ENCODE measurements at places on chromosomes 7 and 10.
A peak's percentile ranks its signal among the peaks of the same experiment; 100 is the strongest.

DNA sequence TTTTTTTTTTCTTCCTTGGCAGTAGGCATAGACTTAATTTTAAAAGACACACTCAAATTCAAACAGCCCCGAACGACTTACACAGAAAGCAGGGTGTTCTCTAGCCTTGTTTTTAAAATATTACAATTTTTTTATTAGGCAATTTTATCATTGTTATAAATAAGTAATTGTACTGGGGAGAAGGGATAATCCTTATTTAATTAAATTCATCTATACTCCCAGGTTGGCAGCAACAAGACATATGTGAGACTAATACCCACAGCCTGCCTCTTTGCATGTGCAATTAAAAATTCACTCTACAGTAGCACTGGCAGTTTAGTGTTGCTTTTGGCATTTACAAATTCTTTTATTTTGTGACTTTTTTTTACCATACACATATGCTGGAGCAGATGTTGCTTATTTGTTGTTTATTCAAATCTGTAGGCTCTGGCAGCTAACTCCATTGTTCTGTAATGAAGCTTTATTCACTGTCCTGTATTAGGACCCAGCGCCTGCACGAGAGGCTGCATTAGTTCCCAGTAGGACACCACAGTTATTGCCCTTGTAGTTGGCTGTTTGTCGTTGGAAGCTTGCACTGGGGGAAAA lies 84.9 kb upstream of the PPP1R17 start:
- no peak for DNase-seq

DNA sequence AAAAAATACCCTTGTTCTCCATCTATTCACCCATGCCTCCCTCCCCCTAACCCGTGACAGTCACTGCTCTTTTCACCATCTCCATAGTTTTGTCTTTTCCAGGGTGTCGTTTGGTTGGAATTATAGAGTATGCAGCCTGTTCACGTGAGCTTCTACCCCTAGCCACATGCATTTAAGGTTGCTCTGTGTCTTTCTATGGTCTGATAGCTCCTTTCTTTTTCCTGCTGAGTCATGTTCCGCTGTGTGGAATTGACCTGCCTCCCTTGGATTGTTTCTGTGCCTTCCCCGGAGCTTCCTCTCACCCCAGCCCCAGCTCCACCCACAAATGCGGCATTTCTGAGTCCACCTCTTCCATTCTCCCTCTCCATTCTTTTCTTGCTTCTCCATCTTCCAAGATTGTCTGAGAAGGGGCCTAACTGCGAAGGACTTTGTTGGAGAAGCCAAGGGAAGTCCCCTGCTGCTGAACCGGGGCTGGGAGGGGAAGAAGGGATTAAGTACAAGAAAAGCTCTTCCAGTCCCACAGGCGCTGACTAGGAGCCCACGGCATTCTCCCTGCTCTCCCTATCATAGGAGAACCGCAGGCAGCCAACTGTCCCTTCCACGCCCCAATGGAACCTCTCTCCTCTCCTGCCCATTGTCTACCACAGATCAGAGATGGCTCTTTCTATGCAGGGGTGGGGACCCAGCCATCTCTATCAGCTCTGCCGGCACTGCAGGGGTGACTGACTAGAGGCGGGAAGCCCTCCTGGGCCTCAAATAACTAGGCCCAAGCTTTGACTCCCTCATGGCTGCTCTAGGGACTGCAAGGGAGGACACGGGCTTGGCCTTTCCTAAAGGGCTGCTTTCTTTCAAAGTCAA lies 87.5 kb upstream of the ANLN start:
- DNase-seq = no peak

DNA sequence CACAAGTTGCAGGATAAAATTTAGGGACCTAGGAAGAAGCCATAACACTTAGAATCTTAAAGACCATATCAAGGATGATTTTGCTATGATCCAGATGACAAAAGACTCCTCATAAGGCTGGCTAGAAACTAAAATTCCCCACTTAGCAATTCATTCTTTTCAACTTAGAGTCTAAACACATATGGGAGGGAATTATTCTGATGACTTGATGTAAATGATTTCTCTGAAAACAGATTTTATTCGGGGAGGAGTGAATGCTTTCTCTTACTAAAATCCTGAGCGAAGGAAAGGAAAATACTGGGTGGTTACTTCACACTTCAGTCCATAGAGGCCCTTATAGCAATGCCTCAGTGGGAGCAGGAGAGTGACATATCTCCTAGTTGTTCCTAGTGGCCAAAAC lies 138.7 kb upstream of the SORCS1 start:
- no peak for DNase-seq

- no peak for DNase-seq
Measured at GRCh38 chr10:17766731-17767130, 14.7 kb downstream of the TMEM236 start.

GRCh38 chr7:73742338-73742752 lies 3.7 kb upstream of the ABHD11 start:
- no peak for DNase-seq

GRCh38 chr7:3493499-3493898 lies 192.4 kb downstream of the SDK1 start:
- no peak for DNase-seq

- no peak for DNase-seq
Measured at GRCh38 chr10:1195828-1196227, 139.6 kb downstream of the WDR37 start.

GRCh38 chr10:103739039-103739764 lies 116.2 kb downstream of the SH3PXD2A start:
- no peak for DNase-seq

- DNase-seq = no peak
Measured at GRCh38 chr7:68433462-68434070, 1164.7 kb upstream of the AUTS2 start.

DNA sequence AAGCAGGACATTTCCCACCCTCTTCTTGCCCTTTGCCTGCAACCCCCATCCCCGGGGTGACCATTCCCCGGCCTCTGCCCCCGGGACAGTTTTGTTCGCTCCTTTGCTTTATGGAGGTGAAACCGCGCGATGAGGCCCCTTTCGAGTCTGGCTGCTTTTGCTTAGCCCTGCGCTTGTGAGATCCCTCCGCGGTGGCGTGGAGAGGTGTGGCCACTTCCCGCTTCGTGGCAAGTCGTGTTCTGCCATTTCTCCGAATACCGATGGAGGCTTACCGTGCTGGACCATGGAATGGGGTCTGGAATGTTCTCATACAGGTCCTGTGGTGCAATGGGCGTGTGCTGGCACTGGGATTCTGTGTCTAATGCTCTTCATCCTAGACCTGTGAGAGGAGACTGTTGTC lies 106.7 kb downstream of the LHPP start:
- no peak for DNase-seq

GRCh38 chr10:260819-261429 lies 125.7 kb downstream of the ZMYND11 start:
- peak; percentile 17 for DNase-seq

All from GM20000 (cell line).